ENCODE measurements at places on chromosomes 3 and 15. TPM values are rescaled to one million over a fixed set of nuclear protein-coding genes. Genes with fewer than 3 reads are reported as not detected.

The VILL gene
- total RNA-seq, result 6.7 TPM

The GP5 gene
- not detected for total RNA-seq

The RTP3 gene
- not detected for total RNA-seq

The EPHB3 gene
- under 0.01 TPM for total RNA-seq

The FBXO22 gene
- total RNA-seq, result 104 TPM

The CATSPER2 gene
- total RNA-seq, result 1.6 TPM

The CACNA2D3 gene
- not detected for total RNA-seq

The EPM2AIP1 gene
- 9.9 TPM for total RNA-seq

The ARIH1 gene
- total RNA-seq, result 51.8 TPM

The PDE12 gene
- total RNA-seq, result 13.8 TPM

The CFAP100 gene
- total RNA-seq, result not detected

The BCHE gene
- 0.09 TPM for total RNA-seq

The ISL2 gene
- 0.47 TPM for total RNA-seq

The GORASP1 gene
- 27.5 TPM for total RNA-seq

The USP4 gene
- 26.7 TPM for total RNA-seq

The ZNF280D gene
- total RNA-seq, result 17.9 TPM

The SLC28A2 gene
- total RNA-seq, result not detected

The SATB1 gene
- 11.4 TPM for total RNA-seq

The LXN gene
- 76.1 TPM for total RNA-seq

The CD86 gene
- under 0.01 TPM for total RNA-seq

The SLC25A26 gene
- total RNA-seq, result 19.5 TPM

The CDHR4 gene
- not detected for total RNA-seq

The SRP14 gene
- 259 TPM for total RNA-seq

The CYP1A2 gene
- not detected for total RNA-seq

The SEMA7A gene
- 2.0 TPM for total RNA-seq

The RBM5 gene
- total RNA-seq, result 252 TPM

The INKA1 gene
- total RNA-seq, result 18.9 TPM

The SAMMSON gene
- total RNA-seq, result not detected

The CYFIP1 gene
- 79.6 TPM for total RNA-seq

The TUSC7 gene
- total RNA-seq, result not detected

The GP9 gene
- total RNA-seq, result not detected

The GPR156 gene
- total RNA-seq, result 0.09 TPM

The VPS8 gene
- total RNA-seq, result 57.6 TPM

The TMC3 gene
- total RNA-seq, result not detected

The TM4SF1 gene
- total RNA-seq, result 910 TPM

The RASL12 gene
- total RNA-seq, result 0.09 TPM

The CYP8B1 gene
- not detected for total RNA-seq

The ZWILCH gene
- 26.0 TPM for total RNA-seq

The ZNF660 gene
- total RNA-seq, result 0.63 TPM

The GPR15 gene
- not detected for total RNA-seq

The ARL8B gene
- 45.0 TPM for total RNA-seq

All from endothelial cell of coronary artery (primary cell).